Neural progenitor cell (in vitro differentiated cells): ENCODE measurements at places on chromosomes 4 and X.

DNA sequence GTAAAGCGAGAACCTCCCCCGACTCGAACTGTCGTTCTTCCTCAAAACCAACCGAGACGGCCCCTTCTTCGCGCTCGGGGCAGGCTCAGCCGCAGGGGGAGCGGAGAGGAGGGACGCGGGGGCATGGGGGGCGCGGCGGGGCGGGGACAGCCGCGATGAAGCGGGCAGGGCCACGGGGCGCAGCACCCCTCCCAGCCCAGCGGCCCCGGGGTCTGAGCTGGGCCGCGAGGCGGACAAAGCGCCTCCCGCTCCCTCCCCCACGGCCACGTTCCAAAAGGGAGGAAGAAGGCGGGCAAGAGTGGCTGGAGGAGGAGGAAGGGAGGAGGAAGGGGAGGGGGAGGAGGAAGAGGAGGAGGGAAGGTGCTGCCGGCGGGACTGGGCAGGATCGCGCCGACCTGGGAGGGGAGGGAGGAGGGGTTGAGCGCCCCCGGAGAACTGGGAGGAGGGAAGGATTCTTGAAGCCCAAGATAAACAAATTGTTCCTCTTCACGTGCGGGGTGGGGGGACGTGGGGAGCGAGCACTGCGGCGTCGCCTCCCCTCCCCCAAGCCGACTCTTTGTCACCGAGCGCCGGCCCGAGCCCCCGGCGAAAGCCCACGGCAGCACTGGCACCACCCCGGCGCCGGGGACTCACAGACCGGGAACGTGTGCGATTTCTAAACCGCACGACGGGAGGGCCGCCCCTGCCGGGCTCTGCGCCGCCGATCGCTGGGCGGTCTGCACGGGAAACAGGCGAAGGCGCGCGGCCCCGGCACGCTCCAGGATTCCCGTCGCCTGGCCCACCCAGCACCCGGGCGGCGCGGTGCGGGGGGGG lies 2.9 kb downstream of the MAML3 start:
- peak; percentile 93 for DNase-seq

DNA sequence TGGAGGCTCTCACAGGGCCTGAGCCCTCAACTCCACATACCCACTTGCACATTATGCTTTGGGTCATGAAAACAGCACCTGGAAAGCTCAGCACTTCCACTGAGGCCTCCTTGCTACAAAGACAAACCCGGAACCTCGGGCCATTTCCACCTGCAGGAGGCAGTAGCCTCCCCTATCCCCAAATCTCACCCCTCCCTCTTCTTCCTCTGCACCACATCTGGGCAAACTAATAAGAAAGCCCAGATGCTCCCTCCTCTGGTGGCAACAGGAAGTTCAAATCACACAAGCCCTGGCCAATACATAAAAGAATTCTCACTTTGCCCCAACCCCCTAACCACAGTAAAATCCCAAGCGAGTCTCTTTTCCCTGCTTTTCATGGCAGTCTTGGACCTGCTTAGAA lies 136.4 kb downstream of the MAPK10 start:
- peak; percentile 31 for DNase-seq

DNA sequence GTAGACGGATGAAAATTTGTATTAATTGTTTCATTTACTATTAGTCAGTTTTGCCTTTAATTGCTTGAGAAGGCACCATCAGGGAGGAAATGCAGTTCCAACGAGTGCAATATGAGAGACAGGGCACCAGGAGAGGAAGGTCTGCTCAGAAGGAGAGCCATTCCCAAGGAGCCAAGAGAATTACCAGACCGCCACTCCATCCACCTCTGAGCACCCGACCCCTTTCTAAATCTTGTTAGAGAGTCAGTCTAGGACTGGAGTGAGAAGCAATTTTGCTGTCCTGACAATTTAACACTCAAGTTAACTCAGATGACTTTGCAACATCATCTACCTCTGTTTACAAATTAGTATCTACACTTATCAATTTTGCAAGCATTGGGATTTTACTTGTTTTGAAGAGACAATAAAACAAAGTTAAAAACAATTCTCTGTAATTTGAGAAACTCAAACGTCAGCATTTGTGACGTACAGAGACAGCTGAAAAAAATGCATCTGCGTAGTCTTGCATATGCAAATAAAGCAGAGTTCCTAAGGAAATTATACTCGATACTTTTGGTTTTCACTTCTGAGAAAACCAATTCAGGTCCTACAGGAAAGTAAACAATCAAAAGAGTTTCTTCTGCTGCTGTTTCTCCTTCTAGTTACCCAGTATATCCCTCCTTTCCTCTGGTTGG lies 1704.7 kb upstream of the TENM3 start:
- no peak for DNase-seq

DNA sequence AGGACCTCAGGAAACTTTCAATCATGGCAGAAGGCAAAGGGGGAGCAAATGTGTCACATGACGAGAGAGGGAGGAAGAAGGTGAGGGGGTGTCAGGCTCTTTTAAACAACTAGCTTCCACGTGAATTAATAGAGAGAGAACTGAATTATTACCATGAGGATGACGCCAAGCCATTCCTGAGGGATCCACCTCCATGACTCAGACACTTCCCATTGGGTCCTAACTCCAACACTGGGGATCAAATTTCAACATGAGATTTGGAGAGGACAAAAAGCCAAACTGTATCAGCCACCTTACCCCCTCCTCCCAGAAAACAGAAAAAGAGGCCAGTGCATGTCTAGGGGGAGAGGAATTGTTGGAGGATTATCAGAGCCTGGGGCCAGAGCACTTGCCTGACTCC lies 40.4 kb upstream of the LAS1L start:
- no peak for DNase-seq

- DNase-seq = no peak
Measured at GRCh38 chr4:169084954-169085353, 74.9 kb upstream of the CBR4 start.

DNA sequence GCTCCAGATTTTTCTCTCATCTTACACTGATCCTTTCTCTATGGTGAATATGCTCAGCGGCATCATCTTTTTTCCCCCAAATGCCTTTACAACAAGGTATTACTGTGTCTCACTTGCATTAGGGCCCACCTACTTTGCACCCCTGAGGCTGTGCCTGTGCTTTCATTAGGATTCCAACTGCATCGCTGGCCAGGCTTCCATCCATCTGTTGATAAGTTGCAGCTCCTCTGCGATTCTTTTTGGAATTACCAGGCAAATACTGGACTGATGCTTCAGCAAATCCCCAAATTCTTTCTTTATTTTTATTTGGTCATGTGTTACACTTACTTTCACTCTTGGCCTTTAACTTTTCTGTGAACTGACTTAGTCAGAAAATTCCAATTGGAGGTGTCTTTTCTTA lies 77.3 kb downstream of the AFF2 start:
- DNase-seq = no peak

GRCh38 chr4:76061421-76061820 lies 13.1 kb upstream of the ART3 start:
- DNase-seq = no peak

- no peak for DNase-seq
Measured at GRCh38 chrX:151538190-151539122, 25.0 kb upstream of the PASD1 start.

- no peak for DNase-seq
Measured at GRCh38 chrX:154780968-154781367, 18.3 kb downstream of the DKC1 start.

DNA sequence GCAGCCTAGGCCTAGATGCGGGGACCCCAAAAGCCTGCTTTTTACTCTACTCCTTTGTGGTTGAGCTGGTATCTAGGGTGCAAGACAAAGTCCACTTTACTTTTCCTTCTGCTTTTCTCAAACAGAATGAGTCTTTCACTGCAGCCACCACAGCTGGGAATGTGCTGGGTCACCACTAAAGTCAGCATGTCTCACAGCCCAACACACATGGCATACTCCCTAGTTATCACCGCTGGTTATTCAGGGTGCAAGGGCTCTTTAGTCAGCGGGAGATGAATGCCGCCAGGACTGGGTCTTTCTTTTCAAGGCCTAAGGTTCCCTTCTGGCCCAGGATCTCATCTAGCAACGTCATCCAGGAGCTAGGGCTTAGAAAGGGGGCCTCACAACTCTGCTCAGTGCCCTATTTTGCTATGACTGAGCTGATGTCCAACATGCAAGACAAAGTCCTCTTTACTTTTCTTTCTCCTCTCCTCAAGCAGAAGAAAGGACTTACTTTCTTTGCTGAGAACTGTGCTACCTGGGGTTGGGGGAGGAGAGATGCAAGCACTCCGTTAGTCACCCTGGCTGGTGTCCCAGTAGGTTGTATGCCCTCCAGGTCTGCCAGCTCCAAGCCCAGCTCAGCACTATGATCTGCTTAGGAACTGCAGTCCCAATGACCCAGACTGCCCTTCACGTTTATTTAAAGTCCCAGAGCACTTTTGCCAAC lies 22.9 kb upstream of the STPG2 start:
- DNase-seq = no peak

GRCh38 chr4:137156054-137156453 lies 376.2 kb downstream of the PCDH18 start:
- DNase-seq = no peak

- DNase-seq = no peak
Measured at GRCh38 chr4:183214912-183215488, 105.1 kb downstream of the CLDN22 start.

DNA sequence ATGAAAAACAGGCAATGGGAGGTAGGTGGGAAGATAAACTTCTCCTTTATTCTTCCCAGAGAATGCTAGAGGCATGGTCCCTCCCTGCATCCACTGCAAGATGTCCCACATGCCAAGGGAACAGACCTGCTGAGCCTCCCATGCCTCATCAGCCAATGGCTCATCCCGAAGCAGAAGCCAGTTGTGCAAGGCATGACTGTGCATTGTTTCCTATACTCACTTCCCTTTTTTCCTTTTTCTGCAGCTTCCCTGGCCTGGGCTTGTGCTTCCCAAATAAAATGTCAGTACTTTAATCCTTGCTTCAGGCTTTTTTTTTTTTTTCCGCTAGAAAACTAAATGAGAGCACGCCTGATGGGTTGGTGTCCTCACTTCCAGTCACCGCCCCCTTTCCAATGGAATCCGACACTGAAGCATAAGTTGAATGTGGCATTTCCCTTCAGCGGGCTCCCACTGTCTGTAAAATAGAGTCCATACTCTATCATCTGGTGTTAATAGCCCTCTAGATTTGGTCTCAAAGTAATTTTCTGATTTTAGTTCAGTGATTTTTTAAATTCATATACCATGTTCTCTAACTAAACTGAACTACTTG lies 239.0 kb upstream of the JADE1 start:
- DNase-seq = no peak

GRCh38 chrX:110222497-110223257 lies 95.2 kb downstream of the AMMECR1 start:
- DNase-seq = no peak

- no peak for DNase-seq
Measured at GRCh38 chr4:159269116-159269515, 166.2 kb downstream of the RAPGEF2 start.

DNA sequence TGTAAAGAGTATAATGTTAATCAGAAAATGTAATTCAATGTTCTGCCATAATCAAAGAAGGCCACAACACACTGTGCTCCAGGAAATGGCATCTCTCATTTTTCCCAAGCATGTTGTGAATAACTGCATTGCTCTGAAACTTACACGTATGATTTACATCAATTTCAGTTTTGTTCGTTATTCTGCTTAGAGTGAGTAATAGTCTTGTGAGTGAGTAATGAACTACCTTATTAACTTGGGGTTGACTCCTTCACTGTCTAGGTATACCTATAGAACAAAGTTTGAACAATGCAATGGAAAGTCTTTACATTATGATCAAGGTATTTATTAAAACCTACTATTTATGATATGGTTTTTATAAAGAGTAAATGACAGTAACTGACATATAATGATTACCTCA lies 17.8 kb upstream of the IBSP start:
- DNase-seq = no peak
